ENCODE measurements at places on chromosomes 16 and 17.
A peak's percentile ranks its signal among the peaks of the same experiment; 100 is the strongest.

DNA sequence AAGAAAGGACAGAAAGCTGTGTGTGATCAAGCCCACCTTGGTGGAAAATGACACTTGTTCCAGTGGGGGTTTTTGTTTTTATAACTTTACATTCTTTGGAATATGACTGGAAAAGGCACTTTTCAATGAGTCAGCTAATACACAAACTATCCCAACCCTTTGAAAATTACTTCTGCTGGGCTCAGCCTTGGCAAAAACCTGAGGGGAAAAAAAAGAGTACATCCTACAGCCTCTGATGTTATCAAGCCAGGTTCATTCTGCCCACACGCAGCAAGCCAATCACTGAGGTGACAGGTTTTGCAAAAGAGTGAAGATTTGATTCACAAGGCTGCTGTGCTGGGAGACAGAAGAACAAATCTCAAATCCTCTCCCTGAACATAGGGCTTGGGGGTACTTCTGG is 484.5 kb upstream of the ERCC4 start:
- no peak for DNase-seq

- DNase-seq = peak; percentile 34
Measured at GRCh38 chr16:29848420-29849297, 14.4 kb downstream of the CDIPT start.

GRCh38 chr17:79506955-79507354 is 103.9 kb downstream of the RBFOX3 start:
- DNase-seq = no peak

DNA sequence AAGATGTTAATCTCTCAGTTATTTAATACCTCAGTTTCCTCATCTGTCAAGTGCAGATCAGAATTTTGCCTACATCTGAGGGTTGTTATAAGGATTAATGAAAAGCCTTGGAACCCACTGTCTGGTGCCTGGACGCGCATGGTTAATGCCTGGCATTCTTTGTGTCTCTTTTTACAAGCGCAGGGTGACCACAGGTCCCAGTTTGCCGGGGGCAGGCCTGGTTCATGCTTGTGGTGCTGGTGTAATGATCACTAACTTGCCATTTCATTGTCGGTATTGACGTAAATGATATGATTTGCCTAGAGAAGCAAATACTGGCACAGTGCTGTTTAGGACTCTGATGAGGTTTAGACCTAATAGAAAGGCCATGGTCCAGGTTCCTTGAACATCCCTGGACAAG is 23.1 kb downstream of the MRC2 start:
- no peak for DNase-seq

DNA sequence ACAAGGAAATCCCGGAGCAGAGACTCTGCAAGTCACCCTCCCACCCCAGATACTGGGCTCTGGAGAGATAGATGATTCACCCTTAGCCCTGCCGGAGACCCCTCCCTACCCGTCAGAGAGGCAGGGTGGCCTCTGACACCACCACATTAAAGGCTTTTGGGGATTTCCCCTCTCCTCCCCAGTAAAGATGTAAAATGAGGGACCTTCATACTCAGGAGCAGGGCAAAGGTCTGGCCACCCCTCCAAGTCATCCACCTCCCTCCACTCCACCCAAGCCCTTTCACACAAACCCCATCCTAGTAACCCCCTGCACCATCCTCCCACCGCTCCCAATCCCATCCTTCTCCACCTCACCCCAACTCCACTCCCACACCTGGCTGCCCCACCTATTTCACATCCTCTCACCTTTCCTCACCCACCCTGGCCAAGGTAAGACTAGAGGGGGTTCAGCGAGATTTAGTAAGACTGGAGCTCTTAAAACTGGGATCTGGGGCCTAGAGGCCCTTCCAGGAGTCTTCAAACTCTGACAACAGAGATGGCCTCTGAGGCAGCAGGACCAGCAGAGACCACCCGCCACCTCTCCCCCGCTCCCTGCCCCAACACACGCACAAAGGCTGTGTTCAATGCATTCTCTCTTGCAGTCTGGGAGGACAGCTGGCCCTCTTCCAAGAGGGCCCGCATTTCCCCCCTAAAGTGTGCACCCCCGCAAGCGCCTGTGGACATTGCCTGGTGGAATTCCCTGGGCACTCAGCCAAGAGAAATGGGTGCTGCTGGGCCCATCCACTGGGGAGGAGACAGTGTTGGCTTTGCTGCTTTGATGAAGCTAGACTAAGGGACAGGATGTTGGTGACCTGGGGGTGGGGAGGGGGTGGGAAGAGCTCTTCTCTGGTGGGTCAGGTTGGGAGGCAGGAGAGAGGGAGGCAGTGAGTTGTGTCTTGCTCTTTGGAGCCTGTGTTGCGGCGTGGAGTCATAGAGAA is 1.1 kb downstream of the ABAT start:
- DNase-seq = no peak

DNA sequence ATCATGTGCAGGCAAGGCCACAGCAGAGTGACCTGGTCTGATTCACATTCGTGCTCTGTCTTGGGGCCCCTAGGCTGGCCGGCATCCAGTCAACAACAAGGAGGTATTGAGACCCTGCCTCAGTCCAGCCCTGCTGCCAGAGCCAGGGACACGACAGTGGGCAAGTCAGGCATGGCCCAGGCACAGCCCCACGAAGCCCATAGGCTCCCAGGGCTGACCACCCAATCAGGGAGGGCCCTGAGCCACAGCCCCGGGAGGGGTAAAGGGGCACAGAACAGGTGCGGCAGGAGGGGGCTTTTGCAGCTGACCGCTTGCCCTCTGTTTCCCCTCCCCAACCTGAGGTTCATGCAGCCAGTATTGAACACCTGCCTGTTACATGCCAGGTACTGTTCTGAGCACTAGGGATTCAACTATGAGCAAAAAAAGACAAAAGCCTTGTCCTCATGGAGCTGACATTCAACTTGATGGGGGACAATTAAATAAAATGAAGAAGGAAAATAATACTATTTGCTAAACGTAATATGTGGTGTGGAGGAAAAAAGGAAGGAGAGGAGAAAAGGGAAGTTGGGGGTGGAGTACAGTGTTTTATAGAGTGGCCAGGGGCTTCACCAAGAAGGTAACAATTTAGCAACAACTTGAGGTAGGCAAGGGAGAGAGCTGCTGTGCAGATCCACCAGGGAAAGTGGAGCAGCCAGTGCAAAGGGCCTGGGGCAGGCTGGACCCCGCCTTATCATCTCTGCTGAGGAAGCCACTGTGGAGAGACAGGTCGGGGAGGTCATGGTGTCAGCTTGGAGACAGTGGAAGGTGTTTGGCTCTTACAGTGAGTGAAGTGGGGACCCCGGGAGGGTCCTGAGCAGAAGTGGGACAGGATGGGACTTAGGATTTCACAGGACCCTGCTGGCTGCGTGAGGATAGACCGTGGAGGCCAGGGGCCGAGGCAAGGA is 6.1 kb downstream of the DRC3 start:
- no peak for DNase-seq

- no peak for DNase-seq
Measured at GRCh38 chr16:56108056-56108471, 83.2 kb upstream of the GNAO1 start.

- DNase-seq = no peak
Measured at GRCh38 chr17:40554646-40555295, 10.5 kb downstream of the CCR7 start.

DNA sequence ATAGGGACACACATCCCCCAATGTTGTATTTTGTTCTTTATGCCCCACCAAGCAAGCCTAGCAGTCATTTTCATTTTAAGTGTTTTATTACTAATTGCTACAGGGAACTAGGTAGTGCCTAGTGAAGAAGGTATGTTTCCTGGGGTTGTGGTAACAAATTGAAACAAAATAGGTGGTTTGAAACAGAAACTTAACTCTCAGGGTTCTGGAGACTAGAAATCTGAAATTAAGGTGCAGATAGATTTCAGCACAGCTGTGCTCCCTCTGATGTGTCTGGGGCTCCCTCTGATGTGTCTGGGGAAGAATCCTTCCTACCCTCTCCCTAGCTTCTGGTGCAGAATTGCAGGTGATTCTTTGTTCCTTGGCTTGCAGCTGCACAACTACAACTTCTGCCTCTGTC is 390.1 kb downstream of the ZFHX3 start:
- no peak for DNase-seq

GRCh38 chr16:49461517-49461951 is 87.9 kb downstream of the C16orf78 start:
- DNase-seq = no peak

DNA sequence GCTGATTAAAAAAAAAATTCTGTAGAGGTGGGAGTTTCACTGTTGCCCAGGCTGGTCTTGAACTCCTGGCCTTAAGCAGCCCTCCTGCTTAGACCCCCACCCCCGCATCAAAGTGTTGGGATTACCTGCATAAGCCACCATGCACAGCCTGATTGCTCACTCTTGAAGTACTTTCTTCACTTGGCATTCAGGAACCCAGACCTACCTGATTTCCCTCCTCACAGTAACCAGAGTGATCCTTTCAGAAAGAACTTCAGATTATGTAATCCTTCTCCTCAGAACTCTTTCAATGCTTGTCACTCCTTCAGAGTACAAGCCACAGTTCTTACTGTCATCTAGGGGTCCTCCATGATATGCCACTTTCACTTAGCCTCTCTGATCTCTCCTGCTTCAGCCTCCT is 1.4 kb downstream of the EFCAB13 start:
- DNase-seq = no peak

DNA sequence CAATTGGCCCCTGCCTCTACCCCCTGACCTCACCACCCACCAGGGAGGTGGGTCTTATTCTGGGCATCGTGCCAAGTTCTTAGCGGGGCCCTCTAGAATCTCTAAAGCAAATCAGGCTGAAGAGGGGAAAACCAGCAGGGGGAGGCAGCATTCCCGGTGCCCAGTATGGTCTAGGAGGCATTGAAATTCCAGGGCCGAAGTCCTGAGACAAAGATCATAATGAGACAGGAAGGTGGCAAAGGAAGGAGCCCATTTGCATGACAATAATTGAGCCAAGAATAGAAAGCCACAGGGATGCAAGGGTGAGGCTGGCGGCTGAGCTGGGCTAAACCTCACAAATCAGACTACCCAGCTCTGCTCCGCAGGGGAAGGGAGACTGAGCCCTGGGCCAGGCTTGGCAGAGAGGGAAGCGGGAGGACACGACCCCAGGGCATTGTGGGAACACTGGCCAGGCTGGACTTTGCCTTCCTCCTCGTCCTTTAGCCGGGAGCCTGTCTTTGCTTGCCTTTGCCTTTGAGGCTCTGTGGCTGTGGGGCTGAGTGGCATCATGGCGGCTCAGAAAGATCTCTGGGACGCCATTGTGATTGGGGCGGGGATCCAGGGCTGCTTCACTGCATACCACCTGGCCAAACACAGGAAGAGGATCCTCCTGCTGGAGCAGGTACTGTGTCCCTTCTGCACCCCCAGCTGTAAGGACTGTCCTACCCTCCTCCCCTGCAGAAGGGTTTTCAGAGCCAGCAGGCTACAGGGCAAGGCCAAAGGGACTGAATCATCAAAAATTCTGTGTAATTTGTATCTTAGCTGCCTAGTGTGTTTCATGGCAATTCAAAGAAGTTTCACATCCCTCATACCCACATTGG is at the start of gene PIPOX:
Gene PIPOX, plus strand, starts transcription at position 463 of the 860 bp plus-strand sequence. Its CDS starts 85 bp downstream, at position 548.
- peak; percentile 12 for DNase-seq

- peak; percentile 51 for DNase-seq
Measured at GRCh38 chr16:28218109-28218508, 6.3 kb upstream of the XPO6 start.

DNA sequence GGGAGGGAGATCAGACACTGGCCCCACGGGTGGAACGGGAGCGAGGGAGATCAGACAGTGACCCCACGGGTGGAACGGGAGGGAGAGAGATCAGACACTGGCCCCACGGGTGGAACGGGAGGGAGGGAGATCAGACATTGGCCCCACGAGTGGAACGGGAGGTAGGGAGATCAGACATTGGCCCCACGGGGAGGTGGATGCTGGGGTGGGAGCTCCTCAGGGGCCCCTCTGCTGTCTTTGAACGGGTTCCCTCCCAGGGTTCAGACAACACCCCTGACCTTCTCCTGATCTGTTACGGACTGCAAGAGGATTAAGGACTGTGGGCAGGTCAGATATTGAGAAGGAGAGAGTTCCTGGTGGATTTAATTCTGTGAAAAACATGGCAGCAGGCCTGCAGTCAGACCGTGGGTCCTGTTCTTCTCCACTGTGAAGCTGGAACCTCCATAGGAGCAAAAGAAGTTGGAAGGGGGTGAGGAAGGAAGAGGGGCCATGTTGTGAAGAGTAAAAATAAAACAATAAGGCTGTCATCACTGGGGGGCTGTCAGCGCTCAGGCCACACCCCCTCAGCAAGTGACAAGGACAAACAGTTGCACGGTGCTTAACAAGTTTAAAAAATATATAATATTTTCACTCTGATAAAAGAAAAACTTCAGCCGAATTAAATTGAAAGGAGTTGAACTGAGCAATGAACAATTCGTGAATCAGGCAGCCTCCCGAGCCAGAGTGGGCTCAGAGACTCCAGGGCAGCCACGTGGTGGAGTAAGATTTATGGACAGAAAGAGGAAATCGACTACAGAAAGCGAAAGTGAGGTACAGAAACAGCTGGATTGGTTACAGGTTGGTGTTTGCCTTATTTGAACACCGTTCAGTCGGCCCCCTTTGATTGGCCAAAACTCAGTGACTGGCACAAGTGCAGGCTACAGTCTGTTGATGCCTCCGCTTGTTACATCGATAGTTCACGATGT is 348.7 kb upstream of the TNRC6C start:
- DNase-seq = no peak

- peak; percentile 37 for DNase-seq
Measured at GRCh38 chr16:53546988-53547391, 44.0 kb upstream of the AKTIP start.

GRCh38 chr17:19541445-19541844 is 7.8 kb downstream of the SLC47A1 start:
- no peak for DNase-seq

GRCh38 chr16:19127674-19128131 is 13.9 kb downstream of the ITPRIPL2 start:
- DNase-seq = no peak

DNA sequence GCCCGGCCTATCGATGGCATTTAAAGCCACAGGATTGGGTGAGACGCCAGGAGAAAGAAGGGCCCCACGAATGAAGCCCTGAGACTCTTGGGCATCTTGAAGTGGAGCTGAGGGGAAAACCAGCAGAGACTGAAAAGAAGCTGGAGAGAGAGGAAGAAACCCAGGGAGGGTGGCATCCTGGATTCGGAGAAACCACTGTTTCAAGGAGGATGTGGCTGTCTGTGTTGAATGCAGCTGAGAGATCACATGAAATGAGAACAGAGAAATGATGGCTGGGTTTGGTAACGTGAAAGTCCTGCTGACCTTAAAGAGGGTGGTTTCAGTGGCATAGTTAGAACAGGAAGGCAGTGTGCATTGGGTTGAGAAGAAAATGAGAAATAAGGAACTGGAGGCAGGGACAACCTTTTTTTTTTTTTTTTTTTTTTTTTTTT is 3.8 kb downstream of the TNFSF12 start:
- DNase-seq = no peak

- peak; percentile 1 for DNase-seq
Measured at GRCh38 chr17:49316258-49316570, 45.8 kb downstream of the ZNF652 start.

All from brain microvascular endothelial cell (primary cell).